Activated naive CD8-positive, alpha-beta T cell treated with anti-CD3 and anti-CD28 coated beads, Interleukin-2, amount 10 ng/mL, durations not matched to agents 7 days and 5 days (primary cell): ENCODE measurements at places on chromosomes 11 and 22. TPM values are rescaled to one million over a fixed set of nuclear protein-coding genes. Genes with fewer than 3 reads are reported as not detected.
A peak's percentile ranks its signal among the peaks of the same experiment; 100 is the strongest.

Gene HEPN1
- total RNA-seq: not detected

Gene CABP4
- total RNA-seq: 2.8 TPM

DNA sequence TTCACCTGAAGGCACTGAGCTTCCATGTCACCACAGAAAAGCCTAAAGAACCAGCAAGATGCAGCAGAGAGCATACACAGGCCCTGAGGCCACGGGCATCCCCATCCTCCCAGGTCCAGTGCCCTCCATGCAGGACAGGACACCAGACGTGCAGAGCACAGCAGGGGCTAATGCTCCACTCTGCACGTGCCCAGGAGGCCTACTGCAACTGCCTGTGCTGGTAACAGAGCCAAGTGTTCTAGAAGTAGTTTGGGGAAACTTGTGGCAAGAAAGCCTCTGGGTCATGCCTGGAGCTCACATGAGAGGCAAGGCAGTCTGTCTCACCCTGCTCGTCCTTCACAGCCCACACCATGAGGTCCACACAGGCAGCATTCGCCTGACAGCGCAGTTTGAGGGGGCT is 30.7 kb downstream of the SERPIND1 start:
- H3K4me1 ChIP-seq: peaks cover 4% of the 10 kb centered on the region
- H3K36me3 ChIP-seq: peaks cover 22% of the 10 kb centered on the region
- no peak overlapping the region for H3K27ac ChIP-seq
- peak; percentile 15 for DNase-seq
- H3K27me3 ChIP-seq: no peaks in the 10 kb centered on the region

DNA sequence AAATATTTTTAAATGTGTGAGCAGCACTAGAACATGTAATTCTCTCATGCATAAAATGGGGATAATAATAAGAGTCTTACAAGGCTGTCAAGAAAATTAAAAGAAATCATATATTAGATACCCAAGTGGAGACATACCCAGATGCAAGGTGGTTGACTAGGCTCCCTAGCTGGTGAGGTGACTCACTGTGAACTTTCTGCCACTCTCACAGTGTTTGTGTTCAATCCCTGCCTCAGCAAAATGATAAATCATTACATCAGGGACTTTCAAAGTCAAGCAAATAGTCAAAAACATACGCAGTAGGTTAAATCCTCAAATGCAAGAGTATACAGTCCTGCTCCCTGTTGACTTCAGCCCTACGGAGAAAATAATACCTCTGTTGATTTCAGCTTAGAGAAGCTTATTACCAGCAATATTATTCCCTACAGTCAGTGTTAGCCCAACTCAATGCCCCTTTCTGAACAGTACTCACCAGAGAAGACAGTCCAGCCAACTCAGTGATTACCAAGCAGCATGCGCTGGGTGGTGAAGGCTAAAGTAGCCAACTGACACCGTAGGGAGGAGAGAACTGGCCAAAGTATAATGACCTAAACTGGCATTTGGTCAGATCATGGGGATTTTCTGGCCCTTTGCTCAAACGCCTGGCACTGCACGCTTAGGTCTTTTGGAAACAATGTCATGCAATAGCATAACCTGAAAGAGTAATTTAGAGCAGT is 73.1 kb upstream of the BARX2 start:
- H3K4me1 ChIP-seq: peaks cover 10% of the 10 kb centered on the region
- H3K36me3 ChIP-seq: no peaks in the 10 kb centered on the region
- H3K27me3 ChIP-seq: peaks cover 9% of the 10 kb centered on the region
